Peyer's patch (tissue), 4 donors: ENCODE measurements at places on chromosomes 5 and 9. TPM values are rescaled to one million over a fixed set of nuclear protein-coding genes. Genes with fewer than 3 reads are reported as not detected.

DNA sequence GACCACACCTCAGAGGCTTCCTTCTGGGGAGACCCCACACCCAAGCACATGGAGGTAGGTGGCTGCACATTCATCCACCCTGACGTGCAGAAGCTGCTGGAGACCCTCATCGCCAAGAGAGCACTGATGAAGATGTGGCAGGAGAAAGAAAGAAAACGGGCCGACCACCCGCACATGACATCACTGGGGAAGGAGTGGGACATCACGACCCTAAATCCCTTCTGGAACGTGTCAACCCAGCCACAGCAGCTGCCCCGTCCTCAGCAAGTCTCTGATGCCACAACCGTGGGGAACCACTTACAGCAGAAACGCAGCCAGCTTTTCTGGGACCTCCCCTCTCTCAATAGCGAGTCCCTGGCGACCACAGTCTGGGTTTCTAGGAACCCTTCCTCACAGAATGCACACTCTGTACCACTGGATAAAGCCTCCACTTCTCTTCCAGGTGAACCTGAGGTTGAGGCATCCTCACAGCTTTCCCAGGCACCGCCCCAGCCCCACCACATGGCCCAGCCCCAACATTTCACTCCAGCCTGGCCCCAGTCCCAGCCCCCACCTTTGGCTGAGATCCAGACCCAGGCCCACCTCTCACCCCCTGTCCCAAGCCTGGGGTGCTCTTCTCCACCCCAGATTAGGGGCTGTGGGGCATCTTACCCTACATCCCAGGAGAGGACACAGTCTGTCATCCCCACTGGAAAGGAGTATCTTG lies 3.0 kb downstream of the SPATA31E1 start:
- no peak for DNase-seq

- DNase-seq = no peak
Observed at GRCh38 chr9:242461-243080, 27.9 kb downstream of the DOCK8 start.

DNA sequence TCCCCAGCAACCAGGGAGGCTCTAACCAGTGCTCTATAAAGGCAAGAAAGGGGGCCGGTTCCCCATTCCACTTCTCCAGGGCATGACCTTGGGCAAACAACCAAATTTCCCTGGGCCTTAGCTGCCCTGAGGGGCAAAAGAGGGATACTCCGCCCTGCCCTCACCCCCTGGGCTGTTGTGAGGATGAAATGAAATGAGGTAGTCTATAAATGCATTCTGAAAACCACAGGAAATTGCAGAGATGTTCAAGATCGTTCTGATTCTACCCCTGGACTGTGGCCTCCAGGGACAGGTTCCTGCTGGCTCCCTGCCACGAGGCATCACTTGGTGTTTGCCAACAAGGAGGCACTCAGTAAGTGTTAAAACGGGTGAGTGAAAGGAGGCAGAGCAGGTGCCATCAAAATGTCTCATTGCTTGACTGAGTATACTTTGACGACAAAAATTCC lies 5.7 kb downstream of the RAPGEF1 start:
- DNase-seq = peak; percentile 92

DNA sequence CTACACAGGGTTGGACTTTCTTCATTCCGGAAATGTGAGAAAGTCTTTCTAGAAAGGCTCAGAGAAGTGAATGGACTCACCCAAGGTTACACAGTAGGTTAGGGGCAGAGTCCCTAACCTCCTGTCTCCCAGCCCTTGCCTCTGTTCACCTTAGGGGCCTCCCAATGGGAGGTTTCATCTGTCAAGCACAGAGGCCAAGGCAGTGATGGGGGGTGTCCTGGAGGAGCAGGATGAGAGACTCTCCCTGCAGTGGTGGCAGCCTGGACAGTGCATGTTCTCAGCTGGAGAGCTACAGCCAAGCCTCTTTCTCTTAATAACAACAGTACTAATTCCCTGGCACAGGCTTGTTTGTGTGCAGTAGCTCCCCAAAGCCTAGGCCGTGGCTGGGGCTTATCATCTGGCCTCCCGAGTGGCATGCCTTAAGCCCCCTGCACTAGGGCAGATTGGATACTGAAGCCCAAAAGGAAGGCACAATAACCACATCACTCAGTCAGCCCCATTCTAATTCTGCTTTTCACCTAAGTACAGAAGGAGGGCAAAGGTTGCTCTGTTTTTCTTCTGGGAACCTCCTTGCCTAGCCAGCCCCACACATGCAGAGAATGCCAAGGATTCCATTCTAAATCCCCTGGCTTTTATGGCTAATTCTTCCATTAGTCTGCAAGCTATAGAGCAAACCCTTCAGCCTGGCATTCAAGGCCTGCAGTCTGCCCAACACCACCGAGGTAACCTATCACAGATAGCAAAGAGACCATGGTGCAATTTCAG lies 50.2 kb upstream of the XPA start:
- no peak for DNase-seq

DNA sequence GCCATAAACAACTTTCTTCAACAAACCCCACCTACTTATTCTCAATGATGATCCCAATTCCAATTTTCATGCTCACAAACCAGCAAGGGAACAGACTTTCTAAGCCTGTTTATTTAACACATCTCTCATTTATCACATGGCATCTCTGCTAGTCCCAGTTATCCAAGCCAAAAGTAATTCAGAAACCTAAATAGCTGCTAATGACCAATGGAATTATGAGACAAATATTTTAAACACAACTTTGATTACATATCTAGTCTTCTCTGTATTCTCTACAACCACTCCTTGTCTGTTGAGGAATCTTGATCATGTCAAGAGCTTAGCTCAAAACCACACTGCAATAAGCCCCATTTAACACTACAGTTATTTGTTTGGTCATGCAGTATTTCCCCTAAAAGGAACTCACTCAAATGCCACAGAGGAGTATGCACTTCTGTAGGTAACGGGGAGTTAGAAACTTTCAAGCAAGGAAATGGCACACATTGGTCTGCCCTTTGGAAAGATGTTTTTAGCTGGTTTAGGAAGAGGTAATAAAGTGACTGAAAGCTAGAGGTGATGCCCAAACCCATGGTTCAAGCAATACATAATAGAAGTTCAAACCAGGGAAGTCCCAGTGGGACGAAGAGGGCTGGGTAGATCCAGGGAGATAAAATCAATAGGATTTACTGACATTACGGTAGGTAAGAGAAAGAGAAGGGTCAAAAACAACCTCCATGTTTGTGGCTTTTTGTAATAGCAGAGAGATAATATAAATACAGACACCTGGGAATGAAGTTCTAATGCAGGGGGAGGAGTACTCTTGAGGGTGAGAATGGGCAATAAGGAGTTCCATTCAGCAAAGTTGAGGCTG lies 42.1 kb upstream of the HTR4 start:
- no peak for DNase-seq

Gene FSTL4
- total RNA-seq = 0.35 TPM

Gene FAM81B
- not detected for total RNA-seq

Gene PRSS3
- total RNA-seq = 223 TPM
